Fibroblast of villous mesenchyme (primary cell): ENCODE measurements at places on chromosomes 3 and 15. TPM values are rescaled to one million over a fixed set of nuclear protein-coding genes. Genes with fewer than 3 reads are reported as not detected.

Gene AKAP13
- 116 and 164 TPM in 2 replicates for total RNA-seq

Gene GOLGA6L4
- 1.3 TPM in 2 replicates for total RNA-seq

Gene SMCO1
- under 0.01 TPM in 1 of 2 replicates, not detected in the other for total RNA-seq

Gene SCN11A
- total RNA-seq: under 0.01 TPM in 2 replicates

Gene PPP2R3A
- total RNA-seq: 23.2 and 25.9 TPM in 2 replicates

Gene KCNMB3
- total RNA-seq: 1.3 and 2.2 TPM in 2 replicates

Gene SKOR1
- 0.32 TPM in 1 of 2 replicates, not detected in the other for total RNA-seq

Gene RTP4
- total RNA-seq: 2.6 and 3.9 TPM in 2 replicates

Gene SEMA7A
- total RNA-seq: 16.8 and 24.6 TPM in 2 replicates

Gene PLIN1
- under 0.01 and 0.43 TPM in 2 replicates for total RNA-seq

Gene MAPK6
- total RNA-seq: 108 and 135 TPM in 2 replicates

Gene GOLGA8H
- under 0.01 TPM in 1 of 2 replicates, not detected in the other for total RNA-seq

Gene SNX33
- 19.9 and 23.8 TPM in 2 replicates for total RNA-seq

Gene ZBTB20
- total RNA-seq: 22.9 and 28.1 TPM in 2 replicates

Gene MNS1
- 0.43 and 0.97 TPM in 2 replicates for total RNA-seq

Gene CLEC3B
- total RNA-seq: 0.43 and 0.64 TPM in 2 replicates

Gene IQCF5
- total RNA-seq: not detected in 2 replicates

Gene SPESP1
- 1.6 and 3.0 TPM in 2 replicates for total RNA-seq

Gene PDIA5
- total RNA-seq: 42.2 and 43.6 TPM in 2 replicates

Gene CADPS
- 1.6 TPM in 1 of 2 replicates, not detected in the other for total RNA-seq

Gene NRG4
- total RNA-seq: under 0.01 TPM in 2 replicates

Gene WDR72
- not detected in 2 replicates for total RNA-seq

Gene SLC28A2
- not detected in 2 replicates for total RNA-seq

Gene CCR5
- under 0.01 TPM in 1 of 2 replicates, not detected in the other for total RNA-seq

Gene CYP1A2
- total RNA-seq: not detected in 2 replicates

Gene ADCY5
- total RNA-seq: 0.32 and 0.43 TPM in 2 replicates

Gene AHSG
- total RNA-seq: not detected in 2 replicates

Gene ACKR2
- under 0.01 TPM in 1 of 2 replicates, not detected in the other for total RNA-seq

Gene FSD2
- total RNA-seq: not detected in 2 replicates

Gene MCF2L2
- total RNA-seq: 0.43 and 0.64 TPM in 2 replicates

Gene SSUH2
- total RNA-seq: 0.32 TPM in 1 of 2 replicates, not detected in the other

Gene PML
- total RNA-seq: 49.6 and 56.1 TPM in 2 replicates

Gene TRIM59
- 29.6 and 47.5 TPM in 2 replicates for total RNA-seq

Gene LINGO1
- not detected in 2 replicates for total RNA-seq

Gene SERPINI2
- total RNA-seq: not detected in 2 replicates

Gene FANCD2
- total RNA-seq: 15.5 and 23.3 TPM in 2 replicates

Gene FETUB
- not detected in 2 replicates for total RNA-seq

Gene SUSD5
- 1.3 and 2.2 TPM in 2 replicates for total RNA-seq

Gene LIPH
- total RNA-seq: under 0.01 TPM in 2 replicates

Gene PTPRG
- total RNA-seq: 31.2 and 41.0 TPM in 2 replicates

Gene VGLL3
- 102 and 223 TPM in 2 replicates for total RNA-seq

Gene ALDH1A2
- total RNA-seq: 2.9 and 8.2 TPM in 2 replicates

Gene ADAMTS17
- total RNA-seq: under 0.01 and 0.32 TPM in 2 replicates

Gene ROBO2
- 3.0 and 6.1 TPM in 2 replicates for total RNA-seq

Gene TTC21A
- total RNA-seq: 3.5 and 3.9 TPM in 2 replicates

Gene CILP
- total RNA-seq: under 0.01 TPM in 2 replicates

Gene AADACL2
- not detected in 2 replicates for total RNA-seq

Gene SYNPR
- total RNA-seq: not detected in 2 replicates

Gene TMEM158
- total RNA-seq: 22.9 and 46.7 TPM in 2 replicates

Gene GOLGA6L10
- total RNA-seq: 2.2 and 2.9 TPM in 2 replicates

Gene AGBL1
- not detected in 2 replicates for total RNA-seq

Gene ACTC1
- under 0.01 and 0.64 TPM in 2 replicates for total RNA-seq

Gene FAM174B
- 0.97 and 3.9 TPM in 2 replicates for total RNA-seq

Gene SNX22
- under 0.01 and 0.32 TPM in 2 replicates for total RNA-seq
